Uterus (tissue), 4 donors: ENCODE measurements at places on chromosomes 4 and X.

DNA sequence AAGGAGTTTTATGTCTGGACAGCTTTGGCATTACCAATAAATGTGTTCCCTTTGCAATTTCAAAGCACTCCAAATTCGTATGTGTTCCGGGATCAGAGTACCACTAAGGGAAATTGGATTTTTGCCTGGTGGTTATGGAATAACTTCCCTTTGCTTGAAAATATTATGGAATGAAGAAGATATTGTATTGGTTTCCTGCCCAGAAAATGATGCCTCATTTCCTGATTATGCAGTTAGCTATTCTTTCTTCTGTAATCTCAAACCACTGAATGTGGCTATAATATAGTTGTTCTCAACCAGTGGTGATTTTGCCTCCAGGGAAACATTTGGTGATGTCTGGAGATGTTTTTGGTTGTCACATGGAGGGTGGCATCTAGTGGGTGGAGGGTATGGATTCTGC, 142.9 kb downstream of the PCDH7 start:
- H3K4me1 ChIP-seq = no peaks in the 10 kb centered on the region
- DNase-seq = no peak
- no peaks in the 10 kb centered on the region for H3K36me3 ChIP-seq
- no peak overlapping the region for H3K27ac ChIP-seq
- H3K27me3 ChIP-seq = no peaks in the 10 kb centered on the region

GRCh38 chr4:107801766-107802211, 22.9 kb upstream of the SGMS2 start:
- no peak overlapping the region for H3K4me3 ChIP-seq
- DNase-seq = no peak
- H3K27me3 ChIP-seq = no peaks in the 10 kb centered on the region
- H3K4me1 ChIP-seq = no peaks in the 10 kb centered on the region

- no peaks in the 10 kb centered on the region for H3K36me3 ChIP-seq
- H3K27me3 ChIP-seq = no peaks in the 10 kb centered on the region
- no peak for DNase-seq
- H3K4me3 ChIP-seq = no peak overlapping the region
- H3K27ac ChIP-seq = peak overlapping the region; percentile 87
- H3K4me1 ChIP-seq = no peaks in the 10 kb centered on the region
Measured at GRCh38 chr4:25015012-25015411, 15.7 kb downstream of the LGI2 start.

GRCh38 chr4:127995776-127996175, 30.6 kb downstream of the ABHD18 start:
- H3K4me1 ChIP-seq = no peaks in the 10 kb centered on the region
- no peak overlapping the region for H3K4me3 ChIP-seq
- H3K27ac ChIP-seq = no peak overlapping the region

GRCh38 chrX:23726191-23726590, 16.9 kb downstream of the ACOT9 start:
- H3K27ac ChIP-seq = no peak overlapping the region
- DNase-seq = no peak
- no peaks in the 10 kb centered on the region for H3K36me3 ChIP-seq
- H3K4me3 ChIP-seq = no peak overlapping the region

DNA sequence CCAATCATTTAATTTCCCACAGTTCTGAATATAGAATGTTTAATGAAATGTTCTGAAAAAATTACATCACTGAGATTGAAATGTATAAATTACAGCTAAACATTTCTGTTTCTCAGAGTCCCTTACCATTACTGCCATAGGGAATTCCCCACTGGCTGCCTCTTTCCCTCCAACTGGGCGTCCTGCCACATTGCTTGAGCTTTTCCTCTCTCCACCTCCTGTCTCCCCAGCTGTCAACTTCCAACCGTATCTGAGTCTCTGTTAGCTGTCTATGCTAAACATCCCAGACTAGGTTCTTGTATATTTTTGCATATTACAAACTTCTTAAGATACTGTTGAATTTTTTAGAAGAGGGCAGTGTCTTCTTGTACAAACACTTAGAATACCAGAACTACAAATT, 407.3 kb upstream of the SLIT2 start:
- no peaks in the 10 kb centered on the region for H3K27me3 ChIP-seq
- no peak for DNase-seq
- no peak overlapping the region for H3K27ac ChIP-seq
- no peaks in the 10 kb centered on the region for H3K4me1 ChIP-seq
- no peak overlapping the region for H3K4me3 ChIP-seq

DNA sequence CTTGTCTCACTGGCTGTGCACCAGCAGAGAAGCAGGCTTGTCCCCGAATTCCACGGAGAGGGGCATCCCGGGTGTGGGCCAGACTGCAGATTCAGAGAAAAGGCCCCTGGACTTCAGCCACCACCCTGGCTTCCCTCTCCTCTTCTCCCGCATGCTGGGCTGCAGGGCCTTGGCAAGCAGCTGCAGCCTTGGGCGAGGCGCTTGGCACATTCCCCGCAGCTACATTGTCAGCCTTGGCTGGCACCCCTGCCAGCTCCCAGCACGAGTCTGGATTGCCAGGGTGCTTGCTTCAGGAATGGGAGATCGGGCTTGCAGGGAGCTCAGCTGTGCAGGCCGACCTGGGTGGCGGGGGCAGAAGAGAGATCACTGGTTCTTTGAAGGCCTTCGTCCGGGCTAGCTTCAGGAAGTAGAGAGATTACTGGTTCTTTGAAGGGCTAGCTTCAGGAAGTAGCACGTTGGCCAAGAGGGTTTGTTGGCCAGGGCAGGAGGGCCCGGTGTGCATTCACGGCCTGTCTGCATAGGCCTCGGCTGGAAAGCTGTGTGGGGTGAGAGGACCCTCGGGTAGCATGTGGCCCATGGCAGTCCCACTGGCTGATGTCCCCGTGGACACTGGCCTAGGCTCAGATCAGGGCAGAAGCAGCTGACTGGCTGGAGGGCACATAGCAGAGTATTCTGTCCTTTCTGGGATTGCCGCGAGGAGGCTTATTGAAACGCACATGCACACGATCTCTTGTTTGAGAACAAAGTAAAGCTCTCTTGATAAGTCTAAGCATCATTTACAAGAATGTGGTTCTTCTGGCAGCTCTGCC, 2.7 kb downstream of the ABCD1 start:
- H3K4me1 ChIP-seq = peaks cover 4% of the 10 kb centered on the region
- H3K27ac ChIP-seq = peak overlapping the region; percentile 91
- H3K27me3 ChIP-seq = no peaks in the 10 kb centered on the region

- H3K4me3 ChIP-seq = no peak overlapping the region
- H3K36me3 ChIP-seq = no peaks in the 10 kb centered on the region
- no peaks in the 10 kb centered on the region for H3K27me3 ChIP-seq
Measured at GRCh38 chrX:56963377-56963776, 32.0 kb downstream of the SPIN3 start.

GRCh38 chr4:103075435-103075893, 1.1 kb downstream of the SLC9B2 start:
- H3K36me3 ChIP-seq = no peaks in the 10 kb centered on the region
- no peaks in the 10 kb centered on the region for H3K27me3 ChIP-seq
- peak overlapping the region; percentile 93 for H3K27ac ChIP-seq
- peaks cover 8% of the 10 kb centered on the region for H3K4me1 ChIP-seq
- no peak for DNase-seq

GRCh38 chr4:177726111-177726510, 283.9 kb upstream of the AGA start:
- no peak overlapping the region for H3K27ac ChIP-seq
- H3K4me1 ChIP-seq = no peaks in the 10 kb centered on the region
- no peaks in the 10 kb centered on the region for H3K27me3 ChIP-seq

GRCh38 chr4:7135389-7135746, 57.0 kb upstream of the SORCS2 start:
- H3K36me3 ChIP-seq = no peaks in the 10 kb centered on the region
- no peaks in the 10 kb centered on the region for H3K27me3 ChIP-seq
- no peak overlapping the region for H3K4me3 ChIP-seq
- H3K27ac ChIP-seq = no peak overlapping the region
- DNase-seq = no peak

GRCh38 chr4:68250151-68250930, 4.8 kb upstream of the TMPRSS11B start:
- H3K4me3 ChIP-seq = no peak overlapping the region
- H3K4me1 ChIP-seq = no peaks in the 10 kb centered on the region
- no peak overlapping the region for H3K27ac ChIP-seq
- H3K27me3 ChIP-seq = no peaks in the 10 kb centered on the region
- H3K36me3 ChIP-seq = no peaks in the 10 kb centered on the region

DNA sequence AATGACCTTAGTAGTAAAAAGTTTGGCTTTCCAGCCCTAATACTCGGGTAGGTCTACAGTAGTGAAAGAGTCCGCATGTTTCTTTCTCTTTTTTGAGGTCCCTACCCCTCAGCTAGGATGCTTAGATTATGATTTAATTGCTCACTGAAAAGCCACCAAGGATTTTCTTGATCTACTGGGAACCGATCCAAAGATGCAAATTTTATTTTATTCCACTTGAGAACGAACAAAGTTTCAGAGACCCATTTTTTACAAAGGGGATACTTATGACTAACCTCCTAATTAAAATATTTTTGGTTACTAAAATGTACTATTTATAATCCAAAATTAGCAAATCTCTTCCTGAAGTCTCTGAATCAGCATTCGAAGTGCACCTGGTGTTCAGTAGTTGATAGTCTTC, 14.3 kb upstream of the PDHA2 start:
- no peak overlapping the region for H3K4me3 ChIP-seq
- no peak overlapping the region for H3K27ac ChIP-seq
- no peaks in the 10 kb centered on the region for H3K36me3 ChIP-seq
- no peak for DNase-seq

- no peak for DNase-seq
- H3K4me1 ChIP-seq = no peaks in the 10 kb centered on the region
Measured at GRCh38 chr4:186946682-186947294, 223.1 kb upstream of the FAT1 start.

DNA sequence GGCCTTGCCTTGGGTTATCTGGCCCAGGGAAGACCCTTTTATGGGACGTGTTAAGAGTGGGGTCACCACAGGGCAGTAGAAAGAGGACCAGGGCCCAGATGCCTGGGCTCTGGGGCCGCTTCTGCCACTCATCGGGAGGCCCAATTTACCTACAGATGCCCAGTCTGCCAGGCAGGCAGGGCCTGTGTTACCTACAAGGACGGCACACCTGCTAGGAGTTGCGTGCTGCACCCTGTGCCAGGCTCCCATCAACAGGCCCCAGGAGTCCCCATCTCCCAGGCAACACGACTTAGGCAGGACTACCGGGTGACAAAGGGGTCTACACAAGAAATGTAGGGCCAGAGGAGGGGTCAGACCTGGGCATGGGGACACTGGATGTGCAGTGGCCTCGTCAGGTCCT, 34.6 kb downstream of the WDR1 start:
- H3K4me3 ChIP-seq = no peak overlapping the region
- no peak overlapping the region for H3K27ac ChIP-seq
- no peaks in the 10 kb centered on the region for H3K36me3 ChIP-seq
- H3K4me1 ChIP-seq = no peaks in the 10 kb centered on the region

GRCh38 chrX:121050781-121051180, 3.4 kb downstream of the GLUD2 start:
- no peak overlapping the region for H3K4me3 ChIP-seq
- no peaks in the 10 kb centered on the region for H3K4me1 ChIP-seq
- DNase-seq = no peak
- H3K36me3 ChIP-seq = no peaks in the 10 kb centered on the region
- no peak overlapping the region for H3K27ac ChIP-seq

- no peaks in the 10 kb centered on the region for H3K27me3 ChIP-seq
- no peak overlapping the region for H3K27ac ChIP-seq
- H3K4me3 ChIP-seq = no peak overlapping the region
- peak; percentile 77 for DNase-seq
- H3K4me1 ChIP-seq = peaks cover 8% of the 10 kb centered on the region
- H3K36me3 ChIP-seq = no peaks in the 10 kb centered on the region
Measured at GRCh38 chr4:4995103-4995907, 24.0 kb downstream of the CYTL1 start.

DNA sequence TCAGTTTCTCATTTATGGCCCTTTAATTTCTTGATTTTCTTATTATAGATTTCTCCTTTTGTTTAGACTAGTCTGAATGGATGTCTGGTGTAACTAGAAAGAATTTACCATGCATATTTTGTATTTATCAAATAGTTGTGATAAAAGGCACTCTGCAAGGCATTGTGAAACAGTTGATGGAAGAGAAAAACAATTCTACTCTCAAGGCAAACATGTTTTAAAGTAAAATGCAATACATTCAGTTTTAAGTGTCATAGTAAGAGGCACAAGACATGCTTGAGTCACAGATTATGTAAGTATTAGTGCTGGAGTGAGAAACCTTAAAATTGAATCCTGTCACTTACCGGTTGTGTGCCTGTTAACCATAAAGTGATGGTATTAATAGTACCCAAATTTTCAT, 283.3 kb upstream of the DKK2 start:
- DNase-seq = no peak
- no peak overlapping the region for H3K4me3 ChIP-seq
- H3K36me3 ChIP-seq = no peaks in the 10 kb centered on the region

DNA sequence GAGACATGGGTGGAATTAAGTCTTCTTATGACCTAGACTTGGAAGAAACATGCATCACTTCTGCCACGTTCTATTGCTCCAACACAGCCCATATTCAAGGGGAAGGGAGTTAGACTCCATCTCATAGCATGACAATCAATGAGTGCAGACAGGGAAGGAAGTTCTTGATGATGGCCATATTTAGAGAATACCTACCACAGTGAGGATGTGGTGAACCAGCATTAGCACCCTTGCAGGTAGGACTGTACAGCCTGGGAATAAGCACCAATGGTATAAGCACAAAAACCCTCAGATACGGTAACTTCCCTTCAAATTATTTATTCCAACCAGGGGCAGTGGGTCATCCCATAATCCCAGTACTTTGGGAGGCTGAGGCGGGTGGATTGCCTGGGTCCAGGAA, 29.8 kb downstream of the PAGE2 start:
- H3K27me3 ChIP-seq = no peaks in the 10 kb centered on the region
- no peak for DNase-seq
- no peak overlapping the region for H3K4me3 ChIP-seq
- H3K36me3 ChIP-seq = no peaks in the 10 kb centered on the region
- H3K27ac ChIP-seq = no peak overlapping the region

DNA sequence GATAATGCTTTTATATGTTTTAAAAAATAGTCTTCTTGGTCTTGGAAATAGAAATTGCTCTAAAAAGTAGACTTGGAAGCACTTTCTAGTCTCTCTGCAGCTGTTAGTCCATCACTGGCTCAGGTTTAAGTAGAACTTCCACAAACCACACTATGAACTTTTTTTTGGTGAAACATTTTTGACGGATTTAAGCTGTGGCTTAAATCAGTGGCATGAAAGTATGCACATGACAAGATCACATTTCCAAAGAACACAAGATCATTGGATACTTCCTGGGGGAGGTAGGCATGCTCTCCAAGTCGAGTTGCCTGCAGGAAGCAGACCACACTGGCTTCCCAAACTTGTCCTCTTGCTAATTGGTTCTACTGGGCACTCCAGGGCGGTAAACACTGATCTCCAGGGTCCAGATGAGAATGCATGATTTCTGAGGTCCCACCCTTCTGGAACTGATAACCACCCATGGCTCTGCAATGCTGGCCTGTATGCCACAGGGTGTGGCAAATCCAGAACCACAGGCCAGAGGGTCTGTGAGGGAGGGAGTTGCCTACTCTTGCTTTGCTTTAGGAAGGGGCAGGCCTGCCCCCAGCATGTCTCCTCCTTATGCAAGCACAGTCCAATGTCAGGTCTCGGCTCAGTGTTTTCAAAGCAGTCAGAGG, 331.9 kb upstream of the SFRP2 start:
- H3K36me3 ChIP-seq = no peaks in the 10 kb centered on the region
- no peak overlapping the region for H3K4me3 ChIP-seq
- DNase-seq = no peak
